Cortex of kidney (tissue), 1 donor: ENCODE measurements at places on chromosomes 4 and X.

- no peak for DNase-seq
Measured at GRCh38 chr4:174592985-174593335, 70.7 kb upstream of the HPGD start.

- DNase-seq: no peak
Measured at GRCh38 chrX:19968276-19968675, 22.6 kb downstream of the BCLAF3 start.

DNA sequence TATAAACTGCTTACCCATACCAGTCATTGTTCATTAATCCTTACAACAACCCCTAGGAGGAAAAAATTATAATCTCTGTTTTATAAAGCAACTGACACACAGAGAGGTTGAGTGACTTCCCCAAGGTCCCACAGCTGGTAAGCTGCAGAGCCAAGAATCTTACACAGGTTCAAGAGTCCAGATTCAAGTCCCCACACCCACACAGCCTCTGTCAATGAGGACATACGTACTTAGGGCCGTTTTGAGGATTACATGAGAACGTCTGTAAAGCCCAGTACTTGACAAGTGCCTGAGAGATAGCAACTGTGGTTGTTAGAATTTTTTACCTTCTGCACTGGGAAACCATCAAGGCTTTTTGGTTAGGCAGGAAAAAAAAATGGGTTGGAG lies 556 bp upstream of the SLC25A43 start:
- no peak for DNase-seq

DNA sequence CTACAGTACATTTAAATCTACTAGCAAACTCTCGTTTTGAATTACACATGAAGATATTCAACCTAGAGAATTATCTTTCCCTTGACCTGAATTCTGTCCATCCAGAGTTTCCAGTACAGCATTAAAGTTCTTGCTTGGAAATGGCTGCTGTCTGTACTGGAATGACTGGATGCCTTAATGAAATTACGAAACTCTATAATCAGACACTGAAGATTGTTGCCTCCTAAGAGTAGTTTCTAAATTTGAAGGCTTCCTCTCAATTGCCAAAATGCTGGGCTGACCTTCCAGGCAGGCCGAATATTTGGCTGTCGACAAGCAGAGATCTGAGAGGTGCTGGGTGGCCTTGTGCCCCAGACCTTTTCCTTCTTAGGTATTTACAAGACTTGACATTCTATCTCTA lies 215.1 kb upstream of the GPC4 start:
- DNase-seq: no peak

DNA sequence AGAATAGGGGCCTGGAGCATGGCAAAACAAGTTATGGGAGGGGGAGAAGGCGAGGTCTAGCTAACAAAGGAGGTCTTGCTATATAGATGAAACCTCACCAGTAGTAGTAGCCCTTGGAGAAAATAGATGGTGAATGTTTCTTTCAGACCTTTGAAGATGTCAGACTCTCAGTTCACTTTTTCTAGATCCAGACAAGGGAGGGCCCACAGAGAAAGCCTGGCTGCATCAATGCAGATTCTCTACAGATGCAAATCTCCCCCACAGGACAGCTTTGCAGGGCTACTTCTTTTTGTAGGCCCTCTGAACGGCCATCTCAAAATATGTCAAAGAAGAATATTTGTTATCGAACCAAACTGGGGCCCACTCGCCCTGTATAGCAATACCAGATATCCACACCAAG lies 159.7 kb downstream of the ANK2 start:
- DNase-seq: no peak

DNA sequence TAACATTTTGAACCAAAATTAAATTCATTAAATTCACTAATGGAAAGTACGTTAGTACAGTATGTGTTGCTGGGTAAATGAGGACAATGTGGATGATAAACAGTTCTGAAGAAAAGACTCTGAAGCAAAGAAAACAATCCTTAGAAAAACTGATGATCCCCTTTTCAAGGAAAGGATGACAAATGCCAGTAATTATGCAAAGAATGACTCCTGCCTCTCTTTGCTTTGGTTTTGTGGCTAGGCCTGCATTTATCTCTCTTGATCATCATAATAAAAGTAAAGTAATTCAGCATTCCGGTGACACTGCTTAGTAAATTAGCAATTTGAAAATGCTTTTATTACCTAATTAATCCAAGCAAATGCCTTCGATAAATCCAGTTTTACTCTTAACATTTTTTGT lies 652.2 kb upstream of the DIPK2B start:
- DNase-seq: no peak

DNA sequence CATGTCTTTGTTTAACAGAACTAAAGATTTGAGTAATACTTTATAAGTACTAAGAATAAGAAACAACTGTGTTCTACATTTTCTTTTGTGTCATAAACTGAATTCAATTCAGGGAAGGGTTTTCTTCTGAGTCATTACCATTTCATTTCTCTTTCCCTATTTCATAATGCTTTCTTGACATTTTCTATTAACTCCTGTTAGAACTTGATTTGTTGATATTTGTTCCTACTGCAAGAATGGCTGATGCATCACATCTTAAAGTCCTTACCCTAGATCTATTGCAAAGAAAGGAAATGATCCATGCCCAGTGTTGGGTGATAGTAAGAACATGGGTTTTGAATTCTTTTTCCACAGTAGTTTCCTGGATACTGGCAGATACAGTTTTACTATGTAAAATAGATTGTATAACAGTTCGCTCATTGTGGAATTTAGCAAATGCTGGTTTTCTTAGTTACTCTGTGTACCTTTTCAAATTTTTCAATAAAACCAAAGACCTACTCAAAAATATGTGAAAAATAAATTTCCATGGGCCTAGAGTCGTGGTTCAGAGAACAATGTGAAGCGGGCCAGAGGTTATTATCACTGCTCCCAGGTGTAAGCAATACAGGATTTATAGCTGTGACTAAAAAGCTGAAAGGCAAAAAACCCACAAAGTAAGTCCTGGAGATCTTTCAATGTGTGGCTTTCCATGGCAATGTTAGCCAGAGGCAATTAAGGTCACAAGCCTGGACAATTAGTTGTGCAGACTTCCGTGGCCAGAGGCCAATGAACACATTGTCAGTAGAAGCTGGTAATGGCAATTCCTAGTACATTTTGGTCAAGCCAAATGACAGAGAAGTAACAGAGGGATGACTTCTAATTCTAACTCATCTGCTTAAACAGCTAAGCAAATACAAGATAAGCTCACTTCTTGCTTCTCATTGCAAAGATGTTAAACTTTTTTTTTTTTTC lies 127.3 kb upstream of the FAT4 start:
- no peak for DNase-seq

- no peak for DNase-seq
Measured at GRCh38 chr4:72326692-72327632, 242.1 kb downstream of the ADAMTS3 start.

- DNase-seq: no peak
Measured at GRCh38 chr4:177369372-177369771, 59.7 kb downstream of the NEIL3 start.

GRCh38 chrX:13028871-13029636 lies 15.4 kb downstream of the FAM9C start:
- no peak for DNase-seq
